ENCODE measurements at places on chromosomes 5 and 9.

GRCh38 chr9:129641750-129642585, at the start of gene ASB6:
ASB6 (minus strand) TSS chr9:129642151; CDS start chr9:129641999, 152 bp downstream.
- peak; percentile 91 for DNase-seq

GRCh38 chr9:108290839-108291585, 564.8 kb downstream of the ACTL7B start:
- no peak for DNase-seq

DNA sequence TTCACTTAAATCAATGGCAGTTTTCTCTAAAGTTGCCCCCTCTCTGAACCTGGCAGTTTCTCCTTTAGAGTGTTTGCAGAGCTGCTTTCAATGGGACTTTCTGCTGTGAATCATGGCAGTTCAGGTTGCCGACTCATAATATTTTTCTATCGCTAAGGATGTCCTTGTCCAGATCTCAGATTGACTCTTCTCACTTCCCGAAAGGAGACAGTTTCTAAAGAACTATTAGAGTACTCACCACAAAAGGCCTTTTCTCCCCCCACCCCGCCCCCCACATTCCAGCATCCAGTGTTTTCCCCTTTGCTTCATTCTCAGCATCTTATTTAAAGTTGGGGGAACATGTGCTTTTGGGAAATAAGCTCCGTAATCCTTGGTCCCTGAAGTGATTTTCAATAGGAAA, 443.5 kb upstream of the KLF4 start:
- no peak for DNase-seq

- no peak for DNase-seq
Measured at GRCh38 chr9:114284316-114285060, 38.4 kb upstream of the ORM1 start.

GRCh38 chr5:10688651-10689171, 72.3 kb downstream of the DAP start:
- no peak for DNase-seq

DNA sequence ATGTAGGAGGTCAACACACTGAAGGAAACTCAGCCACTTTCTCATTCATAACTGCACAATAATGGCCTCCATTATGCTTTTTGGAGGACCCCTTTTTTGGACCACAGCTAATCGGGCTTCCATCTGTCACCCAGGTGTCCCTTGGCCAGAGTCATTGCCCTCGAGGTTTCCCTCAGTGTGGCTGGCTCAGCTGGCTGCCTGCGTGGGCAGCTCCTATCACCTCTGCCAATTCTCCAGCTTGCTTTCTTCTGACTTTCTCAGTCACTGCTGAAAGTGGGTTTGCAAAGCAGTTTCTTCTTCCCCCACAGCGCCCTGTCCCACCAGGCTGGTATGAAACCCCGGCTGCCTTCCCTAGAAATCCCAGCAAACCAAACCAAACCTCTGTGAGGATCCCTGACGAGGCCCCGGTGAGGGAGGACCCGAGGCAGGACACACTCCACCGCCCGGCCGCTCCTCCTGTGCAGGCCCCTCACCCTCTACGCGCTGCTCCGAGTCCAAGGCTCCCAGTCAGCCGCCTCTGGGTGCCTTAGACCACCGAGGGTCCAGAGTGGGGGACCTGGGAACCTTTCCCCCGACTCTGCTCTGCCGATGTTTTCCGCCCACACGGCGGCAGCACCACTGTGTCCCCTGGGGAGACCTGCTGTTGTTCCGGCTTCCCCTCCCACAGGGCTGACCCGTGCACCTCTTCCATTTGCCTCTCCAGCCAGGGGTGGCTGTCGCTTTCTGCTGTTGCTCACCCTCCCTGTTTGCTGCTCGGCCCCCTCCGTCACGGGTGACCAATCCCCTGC, 109.5 kb downstream of the TENT4A start:
- DNase-seq: no peak

DNA sequence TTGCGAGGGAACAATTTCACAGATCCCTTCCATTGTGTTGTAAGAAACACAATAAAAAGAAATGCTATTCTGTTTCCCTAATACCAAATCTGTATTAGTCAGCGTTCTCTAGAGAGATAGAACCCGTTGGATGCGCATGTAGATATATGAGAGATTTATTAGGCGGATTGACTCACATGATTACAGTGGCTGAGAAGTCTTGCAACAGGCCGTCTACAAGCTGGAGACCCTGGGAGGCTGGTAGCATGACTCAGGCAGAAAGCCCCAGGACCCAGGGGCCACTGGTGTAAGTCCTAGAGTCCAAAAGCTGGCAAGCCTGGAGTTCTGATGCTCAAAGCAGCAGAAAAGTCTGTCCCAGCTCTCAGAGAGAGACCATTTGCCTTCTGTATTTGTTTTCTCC, 18.4 kb upstream of the IL17B start:
- no peak for DNase-seq

DNA sequence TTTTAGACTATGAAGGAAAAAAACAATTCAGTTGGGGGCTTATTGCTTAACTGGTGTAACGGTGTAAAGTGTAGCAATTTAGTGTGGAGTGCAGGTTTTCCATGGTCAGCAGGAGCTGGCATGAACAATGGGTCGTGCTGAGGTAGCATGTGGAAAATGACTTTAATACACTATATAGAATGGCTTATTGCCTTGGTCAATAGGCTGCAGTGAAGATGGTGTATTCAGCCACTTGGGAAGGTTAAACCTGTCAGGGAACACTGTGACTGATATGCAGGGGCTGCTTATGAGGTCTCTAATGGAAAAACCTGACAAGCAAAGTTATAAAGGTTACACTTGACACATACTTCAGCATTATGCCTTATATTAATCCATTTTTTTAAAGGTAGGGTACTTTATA, 764.7 kb upstream of the ARRDC3 start:
- no peak for DNase-seq

DNA sequence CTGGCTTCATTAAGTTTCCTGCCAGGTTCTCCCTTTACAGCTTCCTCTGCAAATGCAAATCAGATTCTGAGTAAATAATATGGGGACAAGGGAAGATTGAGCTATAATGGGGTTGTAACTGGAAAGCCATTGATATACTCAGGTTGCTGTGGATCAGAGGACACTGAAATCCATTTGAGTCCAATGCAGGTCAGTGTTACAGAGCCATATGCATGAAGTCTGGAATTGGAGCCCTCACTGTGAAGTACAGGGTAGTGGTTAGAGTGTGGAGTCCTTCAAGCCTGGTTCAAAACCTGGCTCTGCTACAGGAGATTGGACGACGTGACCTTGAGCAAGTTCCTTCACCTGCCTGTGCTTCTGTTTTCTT, 48.7 kb downstream of the TIMD4 start:
- DNase-seq: no peak

GRCh38 chr5:98105681-98106080, 667.8 kb upstream of the RGMB start:
- no peak for DNase-seq

GRCh38 chr5:95057615-95058014, 227.3 kb downstream of the MCTP1 start:
- no peak for DNase-seq

- no peak for DNase-seq
Measured at GRCh38 chr5:53616939-53617549, 56.6 kb downstream of the NDUFS4 start.

DNA sequence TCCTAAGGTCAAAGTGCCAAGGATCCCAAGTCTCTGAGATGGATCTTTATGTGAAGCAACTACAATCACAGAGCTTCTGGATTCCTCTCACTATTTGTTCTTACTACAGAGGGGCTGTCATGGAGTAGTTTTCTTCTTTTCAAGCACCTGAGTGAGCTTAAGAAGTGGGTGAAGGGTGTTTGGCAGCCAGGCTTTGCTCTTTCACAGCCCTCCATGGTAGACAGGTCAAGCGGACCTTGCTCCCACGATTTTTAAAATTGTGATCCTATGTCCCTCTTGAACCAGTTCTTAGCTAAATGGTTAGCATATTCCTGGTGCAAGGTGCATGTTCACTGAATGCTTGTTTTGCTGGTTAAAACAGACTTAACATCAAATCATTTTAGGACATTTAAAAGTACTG, 332.2 kb downstream of the GADD45G start:
- DNase-seq: no peak

DNA sequence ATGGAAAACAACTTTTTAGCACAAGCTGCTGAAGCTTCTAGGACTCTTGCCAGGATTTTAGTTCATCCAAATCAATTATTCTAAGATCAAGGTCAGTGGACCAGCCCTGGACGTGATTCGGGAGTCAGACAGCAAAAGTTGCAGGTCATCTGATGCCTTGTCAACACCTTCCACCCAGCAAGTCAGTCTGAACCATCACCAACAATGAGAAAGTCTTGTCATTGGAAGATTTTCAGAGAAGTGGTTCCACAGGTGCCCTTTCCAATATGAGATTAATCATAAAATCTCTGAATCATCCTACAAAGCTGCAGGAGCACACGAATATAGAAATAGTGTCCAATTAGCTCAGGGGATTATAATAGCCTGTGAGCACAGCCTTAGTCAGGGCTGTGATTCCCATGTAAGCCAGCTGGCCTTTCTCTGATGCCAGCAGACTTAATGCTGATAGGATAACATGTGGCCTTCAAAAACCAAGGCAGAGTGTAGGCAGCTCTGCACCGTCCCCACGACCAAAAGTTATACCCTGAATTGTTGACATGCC, 445.0 kb upstream of the TRPC7 start:
- DNase-seq: no peak

DNA sequence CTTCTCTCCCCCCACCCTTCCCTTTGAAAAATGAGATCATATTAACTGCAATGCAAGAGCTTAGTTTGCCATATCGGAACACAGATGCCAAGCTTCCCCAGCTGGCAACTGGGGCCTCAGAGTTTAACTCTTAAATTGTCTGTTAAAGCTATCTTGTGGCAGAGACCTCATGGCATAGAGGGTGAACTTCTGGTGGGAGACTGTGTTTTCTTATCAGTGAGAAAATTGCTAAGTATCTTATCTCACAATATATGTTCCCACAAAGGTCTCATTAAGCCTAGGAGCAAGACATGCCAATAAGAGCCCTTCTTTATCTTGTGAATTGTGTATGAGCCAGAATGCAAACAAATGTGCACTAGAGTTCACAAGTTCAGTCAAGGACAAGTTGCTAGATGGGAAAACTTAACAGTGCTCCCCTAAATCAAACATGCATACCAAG, 12.3 kb downstream of the NFIB start:
- DNase-seq: no peak

DNA sequence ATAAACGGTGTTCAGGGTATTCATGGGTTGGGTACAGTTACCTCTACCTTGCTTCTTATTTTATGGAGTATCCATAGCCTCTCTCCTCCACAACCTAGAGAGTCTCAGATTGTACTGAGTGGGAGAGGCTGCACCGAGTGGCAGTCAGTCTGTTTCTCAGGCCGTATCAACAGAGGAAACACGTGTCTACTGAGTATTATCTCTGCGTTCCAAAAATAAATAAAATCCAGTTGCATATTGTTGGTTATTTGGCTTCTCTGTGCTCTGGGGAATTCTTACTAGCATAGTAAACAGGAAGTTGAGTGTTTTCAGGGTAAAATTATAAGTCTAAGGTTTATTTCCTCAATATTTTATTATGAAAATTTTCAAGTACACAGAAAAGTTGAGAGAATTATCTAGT, 231.0 kb downstream of the ARHGEF28 start:
- DNase-seq: no peak

- no peak for DNase-seq
Measured at GRCh38 chr5:142295960-142296860, 28.6 kb downstream of the SPRY4 start.

DNA sequence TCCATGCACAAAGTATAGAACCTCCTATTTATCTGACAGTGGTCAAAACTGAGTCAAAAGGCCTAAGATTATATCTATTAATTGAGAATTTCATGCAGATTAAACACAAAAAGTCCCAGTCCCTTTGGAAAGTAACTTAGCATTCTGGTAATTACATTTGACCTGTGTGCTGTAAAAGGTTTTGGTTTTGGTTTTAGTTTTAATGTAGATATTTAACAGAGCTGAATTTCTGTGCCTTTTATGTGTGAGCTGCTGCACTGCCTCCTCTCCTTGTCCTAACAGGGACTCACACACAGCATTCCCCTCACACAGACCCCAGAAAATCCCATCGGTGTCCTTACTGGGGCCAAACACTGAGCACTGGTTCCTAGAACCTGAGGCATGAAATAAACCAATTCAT, 31.0 kb upstream of the FSD1L start:
- no peak for DNase-seq

GRCh38 chr9:131098391-131099101, 2.2 kb downstream of the AIF1L start:
- DNase-seq: no peak

- DNase-seq: no peak
Measured at GRCh38 chr9:84374013-84374412, 33.5 kb upstream of the SLC28A3 start.

DNA sequence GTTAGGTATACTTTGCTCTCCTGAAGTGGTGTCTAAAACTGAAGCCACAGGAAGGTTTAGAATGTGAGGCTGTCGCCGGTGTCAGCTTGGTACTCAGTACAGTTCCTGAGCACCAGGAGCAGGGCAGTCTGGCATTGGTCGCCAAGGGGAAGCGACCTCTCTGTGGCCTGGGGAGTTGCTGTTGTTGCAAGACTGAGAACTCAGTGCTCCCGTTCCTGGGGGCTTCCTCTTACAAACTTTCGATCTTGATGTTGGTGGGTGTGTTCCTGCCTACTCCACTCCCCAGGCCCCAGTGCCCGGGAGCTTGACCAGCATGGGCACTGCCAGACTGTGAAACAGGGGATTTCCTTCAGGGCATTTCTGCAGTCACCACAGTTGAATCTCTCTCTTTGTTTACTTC, 52.4 kb upstream of the PPARGC1B start:
- no peak for DNase-seq

- no peak for DNase-seq
Measured at GRCh38 chr5:150317048-150318003, 14.6 kb upstream of the ARSI start.

DNA sequence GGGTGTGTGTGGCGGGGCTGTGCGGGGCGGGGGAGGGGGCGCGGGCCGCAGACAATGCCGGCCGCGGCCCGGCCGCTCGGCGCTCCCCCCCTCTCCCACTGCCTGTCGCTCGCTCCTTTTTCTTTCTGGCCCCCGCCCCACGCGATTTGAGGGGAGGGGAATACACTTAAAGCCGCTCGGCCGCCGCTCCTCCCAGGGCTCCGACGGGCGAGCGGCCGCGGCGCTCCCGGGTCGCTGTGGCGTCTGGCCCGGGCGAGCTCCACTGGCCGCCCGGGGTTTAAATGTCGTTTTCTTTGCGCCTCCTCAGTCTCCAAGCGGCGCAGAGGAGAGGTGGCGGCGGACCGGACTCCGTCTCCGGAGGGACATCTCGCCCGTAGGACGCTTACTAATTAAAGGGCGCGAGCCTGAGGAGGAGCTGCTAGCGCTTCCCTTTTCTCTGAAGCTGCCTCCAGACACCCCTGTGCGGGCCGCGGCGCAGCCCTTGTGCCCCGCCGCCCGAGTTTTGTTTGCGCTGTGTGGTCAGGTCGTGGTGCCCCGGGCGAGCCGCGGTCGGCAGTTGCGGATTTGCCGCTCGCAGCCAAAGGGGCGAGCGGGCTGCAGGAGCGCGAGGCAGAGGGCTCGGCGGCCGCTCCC, 1.4 kb downstream of the ZSWIM6 start:
- DNase-seq: no peak

GRCh38 chr9:101029315-101030085, 973 bp downstream of the PLPPR1 start:
- no peak for DNase-seq

GRCh38 chr5:90297045-90297764, 112.4 kb downstream of the CETN3 start:
- DNase-seq: no peak

All from activated CD4-positive, CD25-positive, alpha-beta regulatory T cell treated with anti-CD3 and anti-CD28 coated beads, Interleukin-2, amount 50 U/mL, for 16 hours (primary cell).